OCI-M1 (cell line): ENCODE measurements at places on chromosomes 7 and 10.

- DNase-seq, result peak; percentile 37
These were observed at the start of gene PRKG1 for GRCh38 chr10:51074238-51075028. Gene PRKG1 (plus strand): TSS chr10:51074487.

GRCh38 chr7:41374150-41374848 lies 328.6 kb downstream of the INHBA start:
- no peak for DNase-seq

- DNase-seq, result no peak
These were observed 145.6 kb downstream of the GLCCI1 start for GRCh38 chr7:8114175-8114574.

DNA sequence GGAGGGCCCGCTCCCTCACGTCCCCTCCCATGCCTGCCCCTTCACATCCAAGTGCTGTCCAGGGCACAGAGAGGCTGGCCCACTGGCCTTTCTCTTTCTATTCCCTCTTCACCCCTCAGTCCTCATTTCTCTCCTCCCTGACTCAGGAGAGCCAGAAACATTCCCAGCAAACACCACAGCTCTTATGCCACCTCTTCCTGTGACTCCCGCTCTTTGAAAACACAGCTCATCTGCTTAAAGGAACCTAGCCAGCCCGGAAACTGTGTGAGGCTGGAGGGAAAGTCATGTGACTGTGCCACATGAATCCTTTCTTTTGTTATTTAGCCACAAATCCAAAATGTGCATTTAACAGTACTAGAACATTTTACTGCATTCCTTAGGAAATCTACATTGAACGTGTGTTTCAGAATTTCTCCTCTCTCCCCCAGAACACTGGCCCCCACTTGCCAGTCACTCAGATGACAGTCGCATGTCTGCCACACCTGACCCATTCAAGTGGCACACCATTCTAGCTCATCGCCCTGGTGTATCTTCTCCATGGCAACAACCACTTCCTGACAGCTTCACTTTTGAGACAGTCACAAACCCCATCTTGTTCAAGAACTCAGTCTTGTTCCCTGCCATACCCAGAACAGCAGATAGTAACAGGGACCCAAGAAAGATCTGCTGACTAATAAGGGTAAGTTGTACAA lies 42.8 kb downstream of the GRB10 start:
- DNase-seq, result no peak

GRCh38 chr7:118312966-118313365 lies 88.5 kb downstream of the ANKRD7 start:
- no peak for DNase-seq

- DNase-seq, result peak; percentile 4
These were observed 419.2 kb upstream of the NFE2L3 start for GRCh38 chr7:25732766-25733217.

DNA sequence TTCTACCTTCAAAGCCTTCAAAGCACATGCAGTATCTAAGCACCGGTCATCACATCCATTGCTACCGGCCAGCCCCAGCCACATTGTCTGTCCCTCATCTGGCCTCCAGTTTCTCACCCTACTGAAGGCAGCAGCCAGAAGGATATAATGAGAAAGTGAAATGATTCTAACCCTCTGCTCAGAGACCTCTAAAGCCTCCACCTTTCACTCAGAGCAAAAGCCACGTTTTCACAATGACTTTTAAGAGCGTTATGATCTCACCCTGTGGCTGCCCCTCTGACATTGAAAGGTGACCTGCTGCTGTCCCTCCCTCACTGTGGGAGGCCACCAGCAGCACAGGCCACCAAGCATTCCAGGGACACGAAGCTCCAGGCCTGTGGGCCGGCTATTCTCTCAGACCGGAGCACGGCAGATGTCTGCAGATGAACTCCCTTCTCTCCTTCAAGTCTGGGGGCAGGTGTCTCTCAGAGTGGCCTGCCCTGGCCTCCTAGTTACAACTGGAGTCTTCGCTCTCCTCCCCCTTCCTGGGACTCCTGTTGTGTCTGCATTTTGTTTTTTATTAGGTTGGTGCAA lies 94.9 kb upstream of the EEPD1 start:
- no peak for DNase-seq

DNA sequence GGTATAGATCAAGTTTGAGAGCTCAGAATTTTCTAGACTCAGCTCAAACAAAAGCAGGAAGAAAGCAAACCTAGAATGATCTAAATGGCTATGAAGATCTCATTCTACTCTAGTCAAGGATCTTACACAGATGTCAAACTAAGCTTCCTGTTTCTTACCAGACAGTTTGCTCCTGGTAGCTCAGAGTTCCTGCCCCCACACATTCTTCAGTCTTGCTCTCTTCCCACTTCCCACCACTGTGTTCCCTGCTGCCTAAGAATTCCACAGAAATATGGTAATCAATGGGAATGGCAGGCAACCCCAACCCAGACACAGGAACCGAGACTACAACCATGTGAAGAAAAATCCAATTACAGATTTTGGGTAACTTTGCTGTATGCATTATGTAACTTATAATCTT lies 133.4 kb upstream of the PTN start:
- no peak for DNase-seq

- peak; percentile 24 for DNase-seq
These were observed 11.7 kb upstream of the EDRF1 start for GRCh38 chr10:125707541-125708468.

- no peak for DNase-seq
These were observed 276.2 kb upstream of the SEMA3C start for GRCh38 chr7:81195033-81195432.

- no peak for DNase-seq
These were observed 60.1 kb downstream of the TPK1 start for GRCh38 chr7:144775749-144776148.

DNA sequence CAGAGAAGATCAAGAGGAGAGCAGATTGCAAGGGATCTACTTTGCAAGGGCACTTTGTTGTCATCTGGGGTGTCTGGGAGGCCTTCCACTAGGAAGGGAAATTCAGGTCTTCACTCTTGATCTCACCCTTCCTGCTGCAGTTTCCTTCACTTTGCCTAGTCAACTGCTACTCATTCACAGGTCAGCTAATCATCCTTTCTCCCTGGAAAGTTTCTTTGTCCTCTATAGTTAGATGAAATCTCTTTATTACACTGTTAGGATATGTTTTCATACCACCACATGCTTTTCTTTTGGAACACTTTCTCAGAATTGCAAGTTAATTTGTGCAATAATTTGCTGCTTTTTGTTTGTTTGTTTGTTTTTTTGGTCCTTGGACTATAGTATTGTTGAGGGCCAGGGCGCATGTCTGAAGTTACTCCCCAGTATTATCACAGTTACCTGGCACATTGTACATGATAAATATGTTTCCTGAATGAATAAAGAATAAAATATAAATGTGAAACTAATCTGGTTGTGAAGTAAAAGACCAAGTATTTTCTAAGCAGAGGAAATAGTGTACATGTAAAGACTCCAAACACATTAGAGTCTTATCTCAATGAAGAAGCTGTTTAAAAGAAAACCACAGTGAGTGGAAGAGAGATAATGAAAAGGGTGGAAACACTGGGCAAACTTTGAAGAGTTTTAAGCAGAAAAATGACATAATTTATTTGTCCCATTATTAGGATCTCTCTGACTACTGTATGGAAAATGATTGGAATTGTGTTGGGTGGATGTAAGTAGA lies 139.9 kb upstream of the DGKB start:
- DNase-seq, result peak; percentile 80

DNA sequence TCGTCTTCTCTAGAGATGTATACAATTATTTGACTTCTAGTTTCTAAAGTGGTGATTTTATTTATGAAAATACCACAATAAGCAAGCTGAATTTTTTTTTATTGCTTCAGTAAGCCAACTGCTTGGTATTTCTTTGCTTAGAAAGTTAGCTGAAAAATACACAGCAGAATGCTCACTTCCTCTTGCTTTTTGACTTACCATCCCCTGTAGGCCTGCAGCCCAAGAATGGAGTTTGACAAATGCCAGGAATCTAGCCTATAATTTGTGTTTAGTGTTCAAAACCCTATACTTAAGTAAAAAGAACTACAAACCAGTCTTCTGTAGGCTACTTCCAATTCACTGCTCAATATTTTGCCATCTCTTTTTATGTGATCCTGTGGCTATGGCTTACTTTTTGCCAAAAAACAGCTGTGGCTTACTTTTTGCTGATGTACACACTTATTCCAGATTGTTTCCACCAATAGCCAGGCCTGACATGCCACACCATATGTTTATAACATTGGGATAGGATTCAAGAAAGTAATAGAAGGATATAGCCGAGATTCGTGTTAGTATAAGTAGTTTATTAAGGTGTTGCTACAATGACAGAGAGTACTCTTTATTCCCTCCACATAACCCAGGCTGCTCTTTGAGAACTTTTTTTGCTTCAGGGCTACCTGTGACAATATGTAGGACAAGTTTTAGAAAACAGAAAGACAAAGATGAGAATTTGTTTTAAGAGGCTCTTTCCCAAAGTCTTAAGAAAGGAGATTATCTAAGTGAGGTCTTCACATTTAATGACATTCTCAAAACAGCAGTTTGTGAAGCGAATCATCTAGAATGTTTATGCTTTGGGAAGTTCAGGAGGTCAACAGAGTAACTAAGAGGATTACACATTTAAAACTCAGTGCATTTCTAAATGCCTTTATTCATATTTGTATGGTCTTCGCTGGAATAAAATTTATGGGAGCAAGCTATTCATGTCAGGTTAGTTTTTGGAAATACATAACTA lies 263.9 kb upstream of the FZD1 start:
- no peak for DNase-seq

GRCh38 chr10:79492256-79492655 lies 20.1 kb upstream of the EIF5AL1 start:
- DNase-seq, result no peak

- DNase-seq, result no peak
These were observed 61.4 kb downstream of the SHOC2 start for GRCh38 chr10:110980807-110981206.

- no peak for DNase-seq
These were observed 242.6 kb downstream of the GLRX3 start for GRCh38 chr10:130378556-130379400.

GRCh38 chr7:99132595-99133321 lies 11.2 kb downstream of the SMURF1 start:
- DNase-seq, result no peak

DNA sequence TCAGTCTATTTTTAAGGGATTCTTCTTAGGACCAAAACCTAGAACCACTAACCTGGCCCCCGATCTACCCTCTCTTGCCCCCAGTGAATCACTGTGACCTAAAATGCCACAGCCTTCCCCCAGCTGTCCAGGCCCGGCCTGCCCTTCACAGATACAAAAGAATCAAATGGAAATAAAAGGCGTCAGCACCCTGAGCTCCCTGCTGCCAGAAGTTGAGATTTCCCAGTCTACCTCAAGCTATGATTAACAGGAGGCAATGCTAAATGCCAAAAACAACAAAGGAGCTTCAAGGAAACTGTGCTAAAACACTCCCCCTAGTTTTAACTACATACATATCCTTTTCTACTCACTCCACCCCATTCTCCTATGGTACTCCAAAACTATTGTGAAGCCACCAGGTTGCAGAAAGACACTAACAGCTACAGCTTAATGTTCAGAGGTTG lies 67.8 kb downstream of the GSAP start:
- DNase-seq, result no peak

DNA sequence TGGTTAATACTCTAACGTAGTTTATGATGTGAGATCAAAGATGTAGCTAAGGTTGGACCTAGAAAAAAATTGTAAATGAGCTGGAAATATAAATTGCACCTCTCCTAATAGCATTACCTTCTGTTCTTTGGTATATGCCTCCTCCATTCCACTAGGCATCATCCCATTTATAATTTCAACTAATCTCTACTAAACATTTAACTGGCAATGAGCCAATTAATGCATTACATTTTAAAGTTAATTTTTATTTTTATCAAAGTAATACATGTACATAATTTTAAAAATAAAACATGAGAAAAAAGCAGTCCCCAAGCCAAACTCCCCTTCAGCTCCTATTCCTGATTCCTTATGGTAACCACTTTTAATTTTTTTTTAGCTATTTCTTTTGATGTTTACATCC lies 35.1 kb upstream of the SKAP2 start:
- no peak for DNase-seq

GRCh38 chr7:117185124-117185523 lies 137.7 kb downstream of the WNT2 start:
- DNase-seq, result peak; percentile 0

DNA sequence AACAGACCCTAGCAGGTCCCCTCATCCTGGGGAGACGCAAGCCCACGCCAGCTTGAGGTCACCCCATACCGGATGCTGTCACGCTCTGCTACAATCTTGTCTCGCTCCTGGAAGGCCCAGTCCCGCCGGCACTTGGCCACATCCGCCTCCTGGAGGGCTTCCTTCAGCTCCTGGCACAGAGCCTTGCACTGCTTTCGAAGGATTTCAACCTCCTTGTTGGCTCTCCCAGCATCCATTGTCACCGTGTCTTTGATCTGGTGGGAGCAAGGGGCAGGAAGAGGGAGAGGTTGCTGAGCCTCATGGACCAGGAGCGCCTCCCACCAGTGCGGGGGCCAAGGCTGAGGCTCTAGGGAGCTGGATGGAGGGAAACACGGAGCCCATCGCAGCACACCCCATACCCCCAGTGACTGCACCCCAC lies 90.9 kb downstream of the DLG5 start:
- DNase-seq, result no peak

- peak; percentile 37 for DNase-seq
These were observed 209.1 kb downstream of the TRIL start for GRCh38 chr7:28748933-28749584.

- no peak for DNase-seq
These were observed 26.5 kb downstream of the NDUFB2 start for GRCh38 chr7:140723006-140723405.

GRCh38 chr10:97549587-97550322 lies 22.8 kb upstream of the ANKRD2 start:
- no peak for DNase-seq

DNA sequence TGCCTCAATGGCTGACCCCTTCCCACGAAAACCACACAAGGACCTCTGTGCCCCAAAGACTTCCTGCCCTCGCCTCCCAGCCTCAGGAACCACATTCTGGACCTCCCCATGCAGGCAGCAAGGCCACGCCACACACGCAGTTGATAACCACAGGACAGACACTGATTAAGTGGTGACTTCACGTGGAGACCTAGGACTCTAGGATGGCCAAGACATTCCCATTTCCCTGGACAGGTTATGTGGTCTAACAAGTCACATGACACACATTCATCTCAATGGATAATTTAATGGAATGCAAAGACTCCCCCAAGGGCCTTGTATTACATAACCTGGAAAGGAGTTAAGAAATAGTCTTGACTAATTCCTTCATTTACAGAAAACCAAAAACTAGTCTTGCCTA lies 110.2 kb downstream of the LARP4B start:
- DNase-seq, result no peak

DNA sequence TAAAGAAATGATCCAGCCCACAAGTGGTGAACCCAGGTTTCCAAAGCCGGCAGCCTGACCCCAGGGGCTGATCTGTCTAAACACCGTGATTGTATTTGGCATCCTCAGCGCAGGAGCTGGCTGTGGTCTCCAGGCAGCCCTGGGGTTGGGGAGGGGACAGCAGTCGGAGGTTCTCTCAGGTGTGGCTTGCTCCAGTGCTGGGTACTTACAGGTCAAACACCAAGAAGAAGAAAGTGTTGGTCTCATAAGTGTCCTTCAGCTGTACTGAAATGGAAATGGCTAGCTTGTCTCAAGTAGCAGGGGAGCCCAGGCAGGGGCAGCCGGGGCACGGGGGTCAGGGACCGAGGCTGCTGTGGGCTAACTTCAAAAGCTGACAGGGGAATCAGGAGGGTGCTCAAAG lies 6.0 kb downstream of the PHKG1 start:
- DNase-seq, result no peak
